ENCODE measurements at places on chromosomes 3 and 15. TPM values are rescaled to one million over a fixed set of nuclear protein-coding genes. Genes with fewer than 3 reads are reported as not detected.

GPR62 gene
- total RNA-seq = 0.09 TPM

GPR87 gene
- total RNA-seq = 55.1 TPM

SYNM gene
- 18.1 TPM for total RNA-seq

C15orf62 gene
- 44.3 TPM for total RNA-seq

GABRA5 gene
- not detected for total RNA-seq

RYR3 gene
- total RNA-seq = 0.31 TPM

PCCB gene
- 43.5 TPM for total RNA-seq

SNURF gene
- total RNA-seq = not detected

CSPG5 gene
- 0.19 TPM for total RNA-seq

SLC22A14 gene
- not detected for total RNA-seq

Measured in esophagus squamous epithelium (tissue), 5 donors.